ENCODE measurements at places on chromosomes 1 and 21. TPM values are rescaled to one million over a fixed set of nuclear protein-coding genes. Genes with fewer than 3 reads are reported as not detected.
A peak's percentile ranks its signal among the peaks of the same experiment; 100 is the strongest.

PCP4 gene
- total RNA-seq = not detected

DNAJC6 gene
- total RNA-seq = 11.1 TPM

MIXL1 gene
- total RNA-seq = not detected

TCHH gene
- not detected for total RNA-seq

C1orf210 gene
- not detected for total RNA-seq

RASSF5 gene
- 1.5 TPM for total RNA-seq

PKLR gene
- total RNA-seq = not detected

NADK gene
- 31.2 TPM for total RNA-seq

- DNase-seq = no peak
Measured at GRCh38 chr1:94239796-94240195, 2.4 kb upstream of the ARHGAP29 start.

DNA sequence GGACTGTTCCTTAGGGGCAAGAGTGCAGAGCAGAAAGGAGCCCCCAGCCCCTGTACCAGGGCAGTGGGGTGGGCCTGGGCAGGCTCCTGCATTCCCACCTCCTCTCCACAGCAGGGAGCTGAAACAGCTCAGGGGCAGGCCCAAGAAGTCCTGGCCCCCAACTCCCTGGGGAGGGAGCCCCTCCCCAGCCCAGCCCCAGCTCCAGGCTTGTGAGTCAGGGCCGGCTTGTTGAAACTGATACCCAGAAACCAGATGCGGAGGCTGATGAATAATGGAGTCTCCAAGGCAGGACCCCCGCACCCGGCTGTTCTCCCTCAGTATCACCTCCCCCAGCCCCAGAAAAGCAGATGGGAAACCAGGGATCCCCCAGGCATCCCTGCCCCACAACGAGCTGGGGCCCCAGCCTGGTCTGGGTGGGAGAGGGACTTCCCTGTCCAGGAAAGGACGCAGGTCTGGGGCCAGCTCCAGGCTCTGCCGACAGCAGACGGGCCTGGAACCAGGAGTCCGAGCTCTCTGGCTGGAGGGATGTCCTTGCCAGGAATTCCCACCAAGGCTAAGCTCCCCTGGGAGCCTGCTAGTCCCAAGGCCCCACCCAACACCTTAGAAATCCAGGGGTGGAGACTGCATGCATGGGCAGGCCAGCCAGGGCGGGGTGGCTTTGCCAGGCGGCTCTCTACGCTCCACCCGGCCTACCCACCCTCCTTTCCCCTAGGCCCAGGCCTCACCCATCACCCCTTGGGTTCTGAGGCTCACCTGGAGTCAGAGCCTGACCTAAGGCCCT is 2.7 kb downstream of the PLEKHG5 start:
- DNase-seq = peak; percentile 59

DNA sequence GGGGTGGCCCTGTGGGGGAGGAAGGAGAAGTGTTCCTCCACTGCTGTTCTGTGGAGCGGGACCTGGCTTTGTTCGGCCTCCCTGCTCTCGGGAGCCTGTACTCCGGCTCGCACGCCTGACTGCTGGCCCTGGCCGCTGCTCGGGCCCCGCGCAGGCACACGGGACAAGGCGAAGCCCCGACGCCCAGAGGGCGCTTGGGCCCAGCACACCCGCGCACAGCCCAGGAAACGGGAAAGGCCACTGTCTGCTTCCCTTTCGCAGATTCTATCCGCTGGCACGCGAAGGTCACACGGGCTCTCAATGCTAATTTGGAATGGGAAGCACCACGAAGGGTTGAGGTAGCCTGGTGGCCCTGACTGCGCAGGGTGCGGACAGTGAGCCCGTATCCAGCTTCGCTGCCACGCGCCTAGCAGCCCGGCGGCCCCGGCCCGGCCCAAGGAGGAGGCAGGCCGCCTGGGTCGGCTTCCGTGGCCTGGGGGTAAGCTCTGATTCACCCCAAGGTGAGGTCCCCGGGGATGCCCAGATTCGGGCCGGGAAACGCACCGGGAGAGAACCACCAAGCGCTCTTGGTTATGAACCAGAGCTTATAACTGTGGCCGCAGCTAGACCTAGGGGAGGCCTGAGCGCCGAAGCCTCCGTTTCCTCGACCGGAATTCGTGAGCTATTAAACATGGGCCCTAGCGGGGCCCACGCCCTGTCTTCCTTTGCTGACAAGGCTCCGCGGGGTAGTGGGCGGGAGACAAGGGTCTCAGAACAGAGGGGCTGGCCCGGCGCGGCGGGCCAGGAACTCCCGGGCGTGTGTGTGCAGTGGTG is 19.7 kb upstream of the TBX15 start:
- no peak for DNase-seq

DNA sequence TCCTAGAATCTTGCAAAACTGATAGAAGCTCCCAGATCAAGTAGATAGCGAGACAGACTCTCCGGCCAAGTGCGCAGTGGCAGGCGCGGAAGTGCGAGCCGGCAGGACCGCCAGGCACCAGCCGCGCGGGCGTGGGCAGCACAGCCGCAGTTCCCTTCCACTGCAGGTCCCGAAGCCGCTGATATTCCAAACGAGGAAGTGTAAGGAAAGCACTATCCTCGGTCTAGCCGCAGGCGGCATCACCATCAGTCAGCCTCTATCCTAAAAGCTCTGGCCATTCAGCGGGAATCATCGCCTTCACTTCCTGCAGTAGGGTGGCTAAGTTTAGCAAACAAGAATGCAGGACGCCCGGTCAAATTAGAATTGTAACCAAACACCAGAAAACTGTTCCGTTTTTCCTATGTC is 710 bp downstream of the GLRX2 start:
- peak; percentile 61 for DNase-seq

DNA sequence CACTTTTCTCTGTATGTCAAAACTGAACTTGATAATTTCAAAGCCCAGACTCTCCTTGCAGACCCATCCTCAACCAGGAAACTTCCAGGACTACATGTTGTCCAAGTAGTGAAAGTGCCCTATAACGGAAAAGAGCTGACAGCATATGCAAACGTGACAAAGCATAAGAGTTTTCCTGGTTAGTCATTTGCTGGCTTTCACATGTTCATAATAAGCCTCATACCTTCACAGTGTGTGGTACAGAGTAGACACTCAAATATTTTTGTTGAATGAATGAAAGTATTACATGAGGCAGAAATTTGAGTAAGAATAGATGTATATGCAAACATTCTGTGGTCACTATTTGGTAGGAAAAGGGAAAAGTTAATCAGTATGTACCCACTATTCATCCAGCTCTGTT is 473.3 kb downstream of the MRPL39 start:
- DNase-seq = no peak

- no peak for DNase-seq
Measured at GRCh38 chr1:20497506-20497905, 10.4 kb downstream of the MUL1 start.

DNA sequence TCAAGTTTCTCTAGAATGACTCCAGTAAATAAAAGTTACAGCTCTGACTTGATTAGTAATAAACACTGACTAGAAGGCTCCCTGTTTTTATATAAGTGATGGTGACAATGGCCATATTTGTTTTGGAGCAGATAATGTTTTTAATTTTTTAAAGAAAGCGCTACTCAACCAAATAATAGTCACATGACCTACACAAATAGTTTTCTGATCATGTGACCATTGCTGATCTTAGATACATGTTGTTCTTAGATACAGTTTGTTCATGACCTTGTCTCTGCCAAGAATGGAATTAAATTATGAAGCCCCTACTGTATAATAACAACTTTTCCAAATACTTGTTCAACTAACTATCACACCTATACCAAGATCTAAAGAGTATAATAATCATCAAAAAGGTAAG is 22.3 kb upstream of the CLDN8 start:
- no peak for DNase-seq

DNA sequence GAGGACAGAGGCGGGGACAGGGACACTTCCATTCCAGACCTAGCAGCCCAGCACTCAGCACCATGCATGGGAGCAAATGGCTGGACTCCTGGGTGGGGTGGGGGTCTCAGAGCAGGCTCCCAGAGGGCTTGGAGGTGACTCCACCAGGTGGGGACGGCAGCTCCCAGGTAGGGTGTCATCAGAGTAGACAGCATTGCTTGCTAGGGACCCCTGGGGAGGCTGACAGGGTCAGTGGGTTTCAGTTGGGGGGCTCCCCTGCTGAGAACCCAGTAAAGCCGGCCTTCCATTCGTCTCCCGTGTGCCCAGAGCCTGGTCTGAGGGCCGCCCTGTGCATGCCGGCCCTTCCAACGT is 4.8 kb upstream of the GJC2 start:
- DNase-seq = no peak

DNA sequence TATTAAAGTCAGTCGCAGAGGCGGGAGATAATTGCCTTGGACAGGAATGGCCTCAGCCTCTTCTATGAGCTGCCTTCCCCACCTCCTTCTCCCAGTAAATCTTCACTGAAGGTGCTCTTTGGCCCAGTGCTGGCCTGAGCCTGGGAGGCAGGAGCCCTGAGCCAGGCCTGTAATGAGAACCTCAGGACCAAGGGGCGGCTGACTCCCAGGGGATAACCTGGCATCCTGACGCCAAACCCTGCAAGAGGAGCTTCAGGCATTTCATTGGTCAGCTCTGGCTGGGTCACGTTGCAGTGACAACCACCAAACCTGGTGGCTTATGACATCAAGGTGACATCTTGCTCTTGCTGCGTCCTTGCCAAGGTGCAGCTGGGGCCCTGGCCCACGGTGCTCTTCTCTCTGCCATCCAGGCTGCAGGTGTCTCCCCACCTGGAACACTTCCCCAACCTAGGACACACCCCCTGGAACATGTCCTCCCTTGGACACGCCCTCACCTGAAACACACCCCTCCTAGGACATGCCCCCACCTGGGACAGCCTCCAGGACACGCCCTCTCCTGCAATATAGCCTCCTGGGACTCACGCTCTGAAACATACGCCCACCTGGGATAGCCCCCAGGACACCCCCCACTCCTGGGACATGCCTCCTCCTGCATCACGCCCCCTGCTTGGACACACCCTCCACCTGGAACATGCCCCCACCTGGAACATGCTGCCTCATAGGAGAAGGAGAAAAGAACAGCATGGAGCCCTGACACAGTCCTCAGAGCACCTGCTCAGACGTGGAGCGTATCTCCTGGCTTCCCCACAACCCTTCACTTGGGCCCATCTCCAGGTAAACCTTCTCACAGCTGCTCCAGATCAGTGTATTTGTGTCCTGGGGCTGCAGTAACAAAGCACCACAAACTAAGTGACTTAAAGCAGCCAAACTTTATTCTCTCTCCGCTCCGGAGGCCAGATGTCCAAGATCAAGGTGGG is 333.6 kb downstream of the NPHP4 start:
- no peak for DNase-seq

DNA sequence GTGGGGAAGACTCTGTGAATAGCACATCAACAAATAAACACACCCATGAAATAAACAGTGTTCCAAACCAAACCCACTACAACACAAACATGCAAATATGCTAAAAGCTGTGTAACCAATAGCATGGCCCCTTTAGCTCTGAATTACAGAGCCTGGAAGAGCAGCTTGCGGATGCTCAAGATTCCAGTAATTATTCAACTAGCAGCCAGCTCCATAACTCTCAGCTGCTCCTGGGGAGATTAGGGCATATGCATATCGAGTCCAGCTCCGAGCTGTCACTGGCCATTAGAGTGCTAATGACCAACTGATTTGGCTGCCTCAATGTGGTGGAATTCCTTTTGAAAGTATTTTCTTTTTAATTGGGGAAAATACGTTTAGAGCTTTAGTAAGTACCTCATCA is 207.1 kb downstream of the HHAT start:
- DNase-seq = no peak

GRCh38 chr1:154442006-154442740 is 37.0 kb downstream of the IL6R start:
- peak; percentile 80 for DNase-seq

- DNase-seq = peak; percentile 48
Measured at GRCh38 chr1:226064816-226065248, 2.3 kb downstream of the H3-3A start.

DNA sequence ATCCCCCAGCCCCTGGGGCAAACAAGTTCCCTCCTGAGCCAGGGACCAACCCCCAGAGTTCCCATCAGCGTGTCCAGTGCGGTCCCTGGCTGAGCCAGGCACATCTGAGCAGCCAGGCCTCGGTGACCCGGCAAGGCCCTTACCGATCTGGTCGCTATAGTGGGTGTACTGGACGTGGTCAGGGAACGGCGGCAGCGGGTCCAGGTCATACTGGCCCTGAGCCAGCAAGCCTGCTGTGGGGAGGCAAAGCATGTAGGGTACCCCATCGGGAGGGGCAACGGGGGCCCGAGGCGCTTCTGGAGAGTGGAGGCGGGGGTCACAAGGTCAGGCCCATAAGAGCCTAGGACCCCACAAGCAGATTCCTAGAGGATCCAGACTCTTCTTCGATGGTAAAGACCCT is 3.5 kb downstream of the MFAP2 start:
- no peak for DNase-seq

DNA sequence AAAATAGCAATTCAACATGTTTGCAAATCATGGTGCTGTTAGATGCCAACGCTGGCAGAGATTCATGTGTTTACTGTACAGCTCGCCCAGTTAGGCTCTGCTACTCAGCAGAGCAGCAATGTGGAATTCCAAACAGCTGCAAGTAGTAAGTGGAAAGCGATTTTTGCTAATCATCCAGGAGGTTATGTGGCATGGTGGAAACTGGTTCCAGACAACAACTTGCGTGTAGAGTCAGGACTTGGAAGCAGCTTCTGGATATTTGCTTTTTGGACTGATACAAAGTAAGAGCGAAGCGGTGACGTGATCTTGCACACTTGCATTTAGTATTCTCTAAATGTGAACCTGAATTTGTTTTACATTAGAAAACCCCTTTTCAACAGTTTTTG is 27.1 kb upstream of the HHAT start:
- no peak for DNase-seq

- peak; percentile 55 for DNase-seq
Measured at GRCh38 chr1:1432951-1433803, 2.3 kb upstream of the VWA1 start.

DNA sequence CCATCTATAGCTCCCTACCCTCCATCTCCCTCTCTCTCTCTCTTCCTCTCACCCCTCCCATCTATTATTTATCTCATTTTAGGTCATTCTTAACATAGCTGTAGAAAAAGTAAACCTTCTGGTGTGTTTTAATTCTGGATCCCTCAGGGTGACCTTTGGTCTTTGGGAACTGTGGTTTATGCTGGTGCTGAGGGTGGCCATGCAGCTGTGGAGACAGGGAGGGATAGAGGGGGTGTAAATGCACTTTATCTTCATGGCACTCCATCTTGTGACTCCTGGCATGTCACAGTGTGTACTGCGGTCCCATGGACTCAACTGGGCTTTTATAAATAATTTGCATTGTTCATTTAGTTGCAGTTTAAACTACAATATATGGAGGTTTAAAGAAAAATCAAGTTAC is 50.2 kb upstream of the RUNX1 start:
- DNase-seq = no peak

GRCh38 chr1:230254265-230254664 is 171.9 kb downstream of the PGBD5 start:
- no peak for DNase-seq
